CD4-positive, alpha-beta memory T cell (primary cell): ENCODE measurements at places on chromosomes 1 and 21. TPM values are rescaled to one million over a fixed set of nuclear protein-coding genes. Genes with fewer than 3 reads are reported as not detected.

SPRR2B gene
- not detected for total RNA-seq

TNFSF18 gene
- total RNA-seq = not detected

BLACAT1 gene
- 0.44 TPM for total RNA-seq

OR2L13 gene
- not detected for total RNA-seq

RIIAD1 gene
- not detected for total RNA-seq
